ENCODE measurements at places on chromosomes 3 and 15.

DNA sequence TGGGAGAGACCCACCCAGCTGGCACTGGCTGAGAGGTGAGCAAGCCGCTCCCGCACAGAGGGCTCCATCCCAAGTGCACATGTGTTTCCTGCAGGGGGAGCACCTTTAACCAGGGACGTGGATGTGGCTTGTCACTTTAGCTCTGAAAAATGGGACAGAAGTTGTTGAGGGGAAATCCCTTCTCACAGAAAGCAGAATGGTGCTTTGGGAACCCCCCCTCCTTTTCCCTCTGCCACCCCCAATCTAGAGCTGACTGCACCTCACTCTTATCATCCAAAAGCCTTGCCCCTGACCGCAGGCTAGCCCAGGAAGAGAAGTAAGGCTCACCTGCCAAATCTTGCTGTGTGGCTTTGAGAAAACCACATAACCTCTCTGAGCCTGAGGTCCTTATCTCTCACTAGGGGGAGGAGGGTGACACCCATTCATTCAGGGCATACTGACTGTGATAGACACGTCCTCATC, 77.9 kb downstream of the RPN1 start:
- DNase-seq = no peak

- DNase-seq = no peak
Measured at GRCh38 chr15:58330741-58331559, 100.8 kb upstream of the LIPC start.

GRCh38 chr3:38392604-38393163, 46.1 kb downstream of the XYLB start:
- no peak for DNase-seq

GRCh38 chr3:52682016-52682415, 3.7 kb downstream of the PBRM1 start:
- no peak for DNase-seq

GRCh38 chr3:177529071-177529550, 331.8 kb upstream of the TBL1XR1 start:
- DNase-seq = no peak

DNA sequence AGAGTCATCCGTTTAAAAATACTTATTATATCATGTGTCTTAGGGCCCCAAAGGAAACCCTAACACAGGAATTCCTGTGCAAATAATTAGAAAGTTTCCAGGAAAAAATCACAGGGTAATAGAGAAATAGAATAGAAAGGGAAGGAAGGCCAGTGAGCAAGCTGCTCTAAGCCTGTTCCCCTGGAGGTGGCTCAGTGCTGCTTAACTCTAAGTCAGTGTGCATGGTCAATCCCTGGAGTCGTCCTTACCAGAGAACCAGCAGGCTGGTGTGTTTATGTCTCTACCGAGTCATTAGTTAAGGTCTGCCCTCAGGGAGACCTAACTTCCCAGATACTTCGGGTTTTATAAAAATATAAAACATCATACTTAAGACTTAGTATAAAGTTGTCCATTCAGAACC, 21.0 kb upstream of the MCF2L2 start:
- no peak for DNase-seq

GRCh38 chr3:57998366-57999283, 9.6 kb upstream of the FLNB start:
- DNase-seq = no peak

DNA sequence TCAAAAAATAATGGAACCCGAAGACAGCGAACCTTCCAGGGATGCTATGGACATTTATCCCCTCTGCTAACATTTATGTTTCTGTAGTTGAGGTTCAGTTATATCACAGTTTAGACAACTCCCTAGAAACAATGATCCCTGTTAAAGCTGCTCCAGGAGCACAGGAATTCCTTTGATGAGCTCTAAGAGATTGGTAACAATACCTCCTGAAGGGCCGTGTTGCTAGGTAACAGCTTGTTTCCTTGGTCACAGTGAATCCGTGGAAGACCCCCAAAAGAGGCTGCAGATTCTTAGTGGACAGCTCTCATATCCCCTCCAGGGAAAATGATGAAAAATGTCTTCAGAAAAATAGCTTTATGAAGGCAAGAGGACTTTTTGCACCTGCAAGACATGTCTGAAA, 160.2 kb downstream of the SERPINI1 start:
- no peak for DNase-seq

- no peak for DNase-seq
Measured at GRCh38 chr15:32730677-32731654, 13.2 kb downstream of the GREM1 start.

GRCh38 chr3:128205558-128206145, 52.4 kb downstream of the EEFSEC start:
- DNase-seq = no peak

DNA sequence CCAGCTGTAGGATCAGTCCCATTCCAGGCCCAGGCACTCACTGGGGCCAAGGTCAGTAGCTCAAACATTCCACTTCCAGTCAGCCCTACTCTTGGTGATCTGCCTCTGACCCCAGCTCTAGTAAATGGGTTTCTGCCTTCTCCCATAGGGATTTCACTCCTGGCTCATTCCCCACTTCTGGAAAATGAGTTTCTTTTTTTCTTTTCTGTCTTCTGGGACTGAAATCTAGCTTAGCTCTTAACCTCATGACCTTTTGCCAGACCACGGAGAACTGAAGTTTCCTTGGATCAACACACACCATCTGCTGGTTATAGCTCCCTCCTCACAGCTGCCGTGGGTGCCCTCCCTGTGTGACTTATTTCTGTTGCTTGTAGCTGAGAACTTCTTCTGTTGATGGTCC, 21.3 kb downstream of the MME start:
- no peak for DNase-seq

- no peak for DNase-seq
Measured at GRCh38 chr3:128364291-128364690, 102.4 kb downstream of the DNAJB8 start.

GRCh38 chr3:40741729-40742128, 217.0 kb downstream of the ZNF621 start:
- peak; percentile 36 for DNase-seq
